HCT116 (cell line): ENCODE measurements at places on chromosomes 2 and 18. TPM values are rescaled to one million over a fixed set of nuclear protein-coding genes. Genes with fewer than 3 reads are reported as not detected.

- no peaks in the 10 kb centered on the region for H3K36me3 ChIP-seq
- H3K4me1 ChIP-seq: no peaks in the 10 kb centered on the region
- no peak overlapping the region for H3K4me3 ChIP-seq
Measured at GRCh38 chr2:160324161-160324800, 124.2 kb upstream of the ITGB6 start.

DNA sequence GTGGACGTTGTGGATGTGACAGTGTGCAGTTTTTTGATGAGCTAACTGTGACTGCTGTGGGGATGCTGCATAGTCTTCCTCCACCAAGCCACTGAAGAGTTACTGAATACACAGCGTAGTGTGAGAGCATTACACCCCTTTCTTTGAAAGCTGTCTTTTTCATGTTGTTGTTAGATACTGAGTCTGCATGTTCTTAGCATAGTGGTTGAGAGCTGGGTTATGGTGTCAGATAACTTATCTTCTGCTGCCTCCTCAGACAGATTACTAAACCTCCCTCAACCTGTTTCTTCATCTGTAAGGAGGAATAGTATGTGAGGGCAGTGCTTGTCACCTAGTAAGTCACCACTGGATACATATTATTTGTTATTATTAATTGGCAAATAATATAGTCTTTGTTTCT, 63.2 kb downstream of the CEP192 start:
- no peaks in the 10 kb centered on the region for H3K27me3 ChIP-seq
- no peaks in the 10 kb centered on the region for H3K4me1 ChIP-seq

- H3K27ac ChIP-seq: no peak overlapping the region
- H3K36me3 ChIP-seq: no peaks in the 10 kb centered on the region
- H3K4me3 ChIP-seq: no peak overlapping the region
- H3K27me3 ChIP-seq: no peaks in the 10 kb centered on the region
- no peaks in the 10 kb centered on the region for H3K4me1 ChIP-seq
- DNase-seq: no peak
Measured at GRCh38 chr2:232920055-232920454, 50.0 kb downstream of the SNORC start.

GRCh38 chr2:73091696-73092095, 20.2 kb upstream of the SFXN5 start:
- no peaks in the 10 kb centered on the region; the same call in none of the 2 replicates for H3K36me3 ChIP-seq

ACTR1B gene
- 42.8 TPM for total RNA-seq

- no peak for DNase-seq
- no peaks in the 10 kb centered on the region; the same call in none of the 2 replicates for H3K4me1 ChIP-seq
- H3K27ac ChIP-seq: no peak overlapping the region
- no peak overlapping the region for H3K4me3 ChIP-seq
Measured at GRCh38 chr2:215396595-215397313, 39.1 kb downstream of the FN1 start.

DNA sequence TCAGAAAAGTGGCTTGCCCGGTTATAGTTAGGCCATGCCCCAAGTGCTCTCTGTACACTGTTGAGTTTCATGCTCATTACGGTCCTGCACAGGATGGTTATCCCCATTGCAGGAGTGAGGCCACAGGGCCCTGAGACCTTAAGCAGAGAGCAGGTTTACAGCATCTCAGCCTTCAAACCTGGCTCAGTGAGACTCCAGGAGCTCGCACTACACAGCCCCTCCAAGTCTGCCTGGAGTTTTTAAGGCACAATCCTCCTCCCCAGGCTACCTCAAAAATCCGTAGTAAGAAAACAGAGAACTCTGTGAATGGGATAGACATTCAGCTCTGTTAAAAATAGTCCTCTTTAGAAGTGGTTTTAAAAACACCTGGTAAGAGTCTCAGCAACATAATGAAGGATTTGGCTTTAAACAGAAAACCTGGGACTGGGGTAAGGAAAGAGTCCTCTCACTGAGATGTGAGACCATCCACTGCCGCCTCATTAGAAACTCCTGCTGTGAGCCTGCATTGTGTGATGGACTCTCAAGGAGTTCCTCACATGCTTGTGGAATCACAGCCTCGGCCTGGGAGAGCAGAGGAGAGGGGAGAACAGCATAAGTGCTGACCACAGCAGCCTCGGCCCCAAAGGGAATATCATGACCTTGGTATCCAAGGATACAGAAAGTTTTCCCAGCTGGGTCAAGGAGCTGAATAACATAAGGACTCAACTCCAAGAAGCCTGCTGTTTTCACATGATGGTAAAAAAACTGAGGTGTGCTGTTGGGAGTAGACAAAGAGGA, 214.8 kb downstream of the ATAD2B start:
- H3K4me3 ChIP-seq: no peak overlapping the region
- H3K27me3 ChIP-seq: no peaks in the 10 kb centered on the region
- H3K27ac ChIP-seq: no peak overlapping the region
- no peak for DNase-seq
- no peaks in the 10 kb centered on the region for H3K4me1 ChIP-seq

CRYBA2 gene
- total RNA-seq: not detected

DNA sequence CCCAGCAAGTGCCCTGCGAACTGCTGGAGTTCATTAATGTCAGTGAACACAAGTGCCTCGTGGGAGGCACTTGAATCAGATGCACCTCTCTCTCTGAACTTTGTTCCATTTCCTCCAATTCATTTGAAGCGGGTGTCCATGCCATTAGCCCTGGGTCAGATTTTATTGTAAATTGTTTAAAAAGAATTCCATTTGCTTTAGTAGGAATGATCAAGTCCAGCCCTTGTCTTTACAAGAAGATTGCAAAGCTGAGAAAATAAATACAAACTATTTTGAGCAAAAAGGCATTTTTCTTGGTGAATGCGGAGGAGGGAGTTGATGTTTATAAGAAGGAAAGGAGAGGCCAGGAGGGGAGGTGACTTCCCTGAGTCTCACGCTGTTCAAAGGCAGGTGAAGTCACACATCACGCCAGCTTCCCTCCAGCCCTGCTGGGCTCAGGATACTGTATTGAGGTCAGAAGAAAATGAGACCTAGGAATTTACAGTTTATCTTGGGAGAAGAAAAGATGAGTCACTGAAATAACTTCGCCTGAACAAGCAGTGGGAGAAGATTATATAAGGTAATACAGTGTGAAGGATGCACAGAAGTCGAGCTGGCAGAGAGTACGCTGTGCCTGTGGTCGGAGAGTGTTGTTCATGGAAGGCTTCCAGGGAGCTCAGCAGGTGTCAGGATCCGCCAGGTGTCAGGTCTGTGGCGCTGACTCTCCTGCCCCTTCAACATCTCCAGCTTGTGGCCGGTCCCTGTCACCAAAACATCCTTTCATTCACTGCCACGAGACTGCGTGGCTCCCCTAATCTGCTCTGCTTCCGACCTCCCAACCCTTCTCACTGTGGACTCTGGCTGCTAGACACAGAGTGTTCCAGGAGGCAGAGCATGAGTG, 36.5 kb downstream of the EFR3B start:
- H3K27me3 ChIP-seq: peaks cover 46% of the 10 kb centered on the region
- 0 out of 2 replicates have a peak overlapping the region, but pooled peaks have one; percentile 6 for H3K4me3 ChIP-seq
- peaks cover 20% of the 10 kb centered on the region for H3K4me1 ChIP-seq
- H3K36me3 ChIP-seq: no peaks in the 10 kb centered on the region
- DNase-seq: peak; percentile 24

GRCh38 chr2:231168460-231169139, 29.8 kb upstream of the ARMC9 start:
- no peak for DNase-seq
- H3K27ac ChIP-seq: no peak overlapping the region
- no peak overlapping the region for H3K4me3 ChIP-seq
- peaks cover 15% of the 10 kb centered on the region for H3K36me3 ChIP-seq

DNA sequence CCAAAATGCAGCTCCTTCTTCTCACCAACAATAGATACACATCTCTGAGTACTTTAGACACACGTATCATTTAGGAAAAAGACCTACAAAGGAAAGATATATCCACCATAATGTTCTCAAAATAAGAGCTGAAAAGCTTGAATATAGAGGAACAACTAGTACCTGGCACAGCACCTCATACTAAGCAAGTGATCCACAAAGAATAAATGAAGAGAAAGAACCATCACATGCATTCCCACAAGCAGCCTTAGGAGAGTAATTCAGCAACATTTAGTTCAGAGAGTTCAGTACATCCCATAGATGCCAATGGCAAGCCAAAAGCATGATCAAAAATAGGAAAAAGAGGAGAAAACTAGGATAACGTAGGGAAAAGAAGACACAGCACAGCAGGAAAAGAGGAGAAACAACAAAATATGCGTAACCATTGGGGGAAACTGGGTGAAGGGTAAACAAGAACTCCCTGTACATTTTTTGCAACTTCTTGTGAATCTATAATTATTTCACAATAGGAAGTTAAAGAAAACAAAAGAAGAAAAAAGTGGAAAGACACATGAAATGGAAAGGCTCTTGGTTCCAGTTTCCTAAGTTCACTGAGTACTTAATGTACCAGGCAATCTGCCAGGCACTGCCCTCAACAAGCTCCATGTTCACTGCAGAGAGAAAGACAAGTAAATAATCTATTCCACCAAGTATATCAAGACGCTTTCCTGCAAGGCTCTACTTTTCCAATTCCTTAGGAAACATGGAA, 22.3 kb downstream of the CLASP1 start:
- no peaks in the 10 kb centered on the region for H3K36me3 ChIP-seq
- no peak for DNase-seq
- H3K4me1 ChIP-seq: no peaks in the 10 kb centered on the region

DNA sequence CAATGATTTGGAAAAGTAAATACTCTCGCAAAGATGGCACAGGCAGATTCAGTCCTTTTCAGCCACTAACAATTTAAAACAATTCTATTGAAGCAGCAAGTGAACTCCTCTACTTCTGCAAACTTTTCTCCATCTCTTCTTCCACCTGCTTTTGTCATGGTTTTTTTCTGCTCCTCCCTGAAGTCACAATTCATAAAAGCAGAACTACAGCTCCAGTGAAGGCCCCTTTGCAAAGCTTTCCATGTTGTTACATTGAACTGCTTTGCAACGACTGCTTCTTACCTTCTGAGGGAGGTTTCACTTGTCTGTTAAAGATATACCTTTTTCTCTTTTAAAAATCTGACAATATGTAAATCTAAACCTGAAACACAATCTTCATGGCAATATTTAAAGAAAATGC, 3.7 kb upstream of the SERTAD2 start:
- DNase-seq: no peak
- no peak overlapping the region for H3K4me3 ChIP-seq
- H3K27ac ChIP-seq: no peak overlapping the region
- H3K36me3 ChIP-seq: no peaks in the 10 kb centered on the region
- peaks cover 15% of the 10 kb centered on the region for H3K4me1 ChIP-seq
- H3K27me3 ChIP-seq: no peaks in the 10 kb centered on the region

- no peak overlapping the region for H3K4me3 ChIP-seq
- H3K4me1 ChIP-seq: no peaks in the 10 kb centered on the region
- H3K27ac ChIP-seq: no peak overlapping the region
- no peaks in the 10 kb centered on the region for H3K36me3 ChIP-seq
- no peak for DNase-seq
- H3K27me3 ChIP-seq: peaks cover 26% of the 10 kb centered on the region
Measured at GRCh38 chr2:204225671-204226073, 289.1 kb downstream of the ICOS start.

CCDC141 gene
- total RNA-seq: 0.30 TPM

DNA sequence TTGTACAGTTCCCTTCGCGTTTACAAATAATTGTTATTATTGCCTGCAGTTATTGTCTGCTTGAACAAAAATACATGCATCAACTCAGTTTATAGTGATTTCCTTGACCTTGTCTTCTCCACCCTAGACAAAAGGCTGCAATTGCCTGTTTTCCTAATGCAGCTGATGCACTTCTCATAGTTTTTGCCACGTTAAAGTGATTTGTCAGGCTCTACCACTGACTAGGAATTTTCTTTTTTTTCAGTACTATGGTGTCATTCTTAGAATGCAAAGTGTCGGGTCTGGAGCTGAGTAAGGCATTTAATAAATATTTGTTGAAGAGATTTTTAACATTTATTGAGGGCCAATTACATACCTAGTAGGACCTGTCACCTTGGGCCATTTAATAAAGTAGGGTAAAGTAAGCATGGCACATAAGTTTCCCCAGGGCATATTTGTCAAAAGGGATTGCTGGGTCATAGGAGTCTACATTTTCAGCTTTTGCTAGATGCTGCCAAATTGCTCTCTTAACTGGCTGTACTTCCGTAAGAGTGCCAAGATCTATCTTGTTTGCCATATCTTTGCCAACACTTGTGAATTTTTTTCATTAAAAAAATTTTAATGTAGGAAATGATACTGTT, 24.1 kb downstream of the ACSL3 start:
- H3K27me3 ChIP-seq: no peaks in the 10 kb centered on the region
- H3K36me3 ChIP-seq: no peaks in the 10 kb centered on the region
- no peak overlapping the region for H3K27ac ChIP-seq

DNA sequence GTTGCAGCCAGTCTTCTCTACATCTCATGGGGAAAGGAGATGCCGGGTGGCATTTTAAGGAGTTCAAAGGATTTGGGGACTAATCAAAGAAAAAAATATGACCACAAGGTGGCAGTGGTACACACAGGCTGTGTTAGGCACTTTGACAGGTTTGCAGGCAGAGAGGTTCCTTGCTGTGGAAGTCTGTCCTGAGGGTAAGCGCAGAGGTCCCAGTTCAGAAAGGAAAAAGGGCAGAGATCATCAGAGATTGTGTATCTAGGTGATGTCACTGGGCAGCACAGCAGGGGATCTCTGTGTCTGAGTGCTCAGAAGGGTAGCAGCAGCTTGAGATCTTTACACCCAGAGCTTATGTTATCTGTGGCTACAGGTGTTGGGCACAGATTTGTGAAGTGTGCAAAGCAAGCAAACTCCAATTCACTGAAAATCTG, 231.4 kb downstream of the LRRTM1 start:
- no peaks in the 10 kb centered on the region for H3K27me3 ChIP-seq
- H3K27ac ChIP-seq: no peak overlapping the region
- DNase-seq: peak; percentile 12
- H3K4me1 ChIP-seq: no peaks in the 10 kb centered on the region
- H3K4me3 ChIP-seq: no peak overlapping the region

SERPINB4 gene
- total RNA-seq: not detected

- no peak for DNase-seq
- H3K4me3 ChIP-seq: no peak overlapping the region
- H3K4me1 ChIP-seq: no peaks in the 10 kb centered on the region
- no peak overlapping the region for H3K27ac ChIP-seq
- H3K36me3 ChIP-seq: no peaks in the 10 kb centered on the region
- H3K27me3 ChIP-seq: no peaks in the 10 kb centered on the region
Measured at GRCh38 chr18:23908827-23909226, 105.7 kb upstream of the TTC39C start.

GRCh38 chr2:53545604-53546003, 222.0 kb upstream of the CHAC2 start:
- DNase-seq: no peak
- no peaks in the 10 kb centered on the region for H3K4me1 ChIP-seq
- H3K36me3 ChIP-seq: no peaks in the 10 kb centered on the region
- H3K4me3 ChIP-seq: no peak overlapping the region

RAB3GAP1 gene
- total RNA-seq: 38.5 TPM
